ENCODE measurements at places on chromosomes 1 and 21.

DNA sequence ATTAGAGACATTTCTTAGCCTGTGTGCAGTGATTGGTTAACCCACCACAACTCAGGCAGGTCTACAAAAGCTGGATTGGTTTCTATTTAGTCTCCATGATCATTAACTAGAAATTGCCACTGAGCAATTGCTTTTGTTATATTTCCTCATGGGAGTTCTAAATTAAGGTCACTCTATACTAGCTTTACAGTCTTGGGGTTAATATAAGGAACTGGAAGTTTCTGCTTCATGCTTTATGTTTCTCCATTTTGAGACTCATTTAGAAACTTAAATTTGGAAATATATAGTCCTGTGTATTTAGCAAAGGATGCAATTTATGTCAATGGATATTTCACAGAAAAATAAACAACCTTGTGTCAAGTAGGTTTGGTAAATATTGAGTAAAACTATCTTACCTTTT, 137.5 kb downstream of the HLX start:
- DNase-seq: no peak

DNA sequence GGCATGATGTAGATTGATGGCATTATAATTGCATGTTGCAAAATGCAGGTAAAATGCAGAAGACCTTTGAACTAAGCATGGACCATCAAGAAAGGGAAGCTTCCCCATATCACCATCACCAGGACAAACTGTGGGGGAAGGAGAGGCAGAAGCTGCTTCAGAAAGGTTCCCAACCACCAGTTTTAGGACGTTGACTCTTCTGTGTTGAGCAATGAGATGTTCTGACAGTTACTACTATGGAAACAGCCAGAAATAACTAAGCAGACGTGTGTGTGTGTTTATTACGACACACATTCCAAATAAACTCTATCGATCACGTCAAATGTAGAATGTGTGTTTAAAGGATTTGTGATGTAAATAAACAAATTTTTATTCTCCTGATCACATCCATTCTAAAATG, 110.2 kb upstream of the PLD5 start:
- no peak for DNase-seq

- DNase-seq: no peak
These were observed 7.3 kb downstream of the SH2D1B start for GRCh38 chr1:162404550-162405160.

DNA sequence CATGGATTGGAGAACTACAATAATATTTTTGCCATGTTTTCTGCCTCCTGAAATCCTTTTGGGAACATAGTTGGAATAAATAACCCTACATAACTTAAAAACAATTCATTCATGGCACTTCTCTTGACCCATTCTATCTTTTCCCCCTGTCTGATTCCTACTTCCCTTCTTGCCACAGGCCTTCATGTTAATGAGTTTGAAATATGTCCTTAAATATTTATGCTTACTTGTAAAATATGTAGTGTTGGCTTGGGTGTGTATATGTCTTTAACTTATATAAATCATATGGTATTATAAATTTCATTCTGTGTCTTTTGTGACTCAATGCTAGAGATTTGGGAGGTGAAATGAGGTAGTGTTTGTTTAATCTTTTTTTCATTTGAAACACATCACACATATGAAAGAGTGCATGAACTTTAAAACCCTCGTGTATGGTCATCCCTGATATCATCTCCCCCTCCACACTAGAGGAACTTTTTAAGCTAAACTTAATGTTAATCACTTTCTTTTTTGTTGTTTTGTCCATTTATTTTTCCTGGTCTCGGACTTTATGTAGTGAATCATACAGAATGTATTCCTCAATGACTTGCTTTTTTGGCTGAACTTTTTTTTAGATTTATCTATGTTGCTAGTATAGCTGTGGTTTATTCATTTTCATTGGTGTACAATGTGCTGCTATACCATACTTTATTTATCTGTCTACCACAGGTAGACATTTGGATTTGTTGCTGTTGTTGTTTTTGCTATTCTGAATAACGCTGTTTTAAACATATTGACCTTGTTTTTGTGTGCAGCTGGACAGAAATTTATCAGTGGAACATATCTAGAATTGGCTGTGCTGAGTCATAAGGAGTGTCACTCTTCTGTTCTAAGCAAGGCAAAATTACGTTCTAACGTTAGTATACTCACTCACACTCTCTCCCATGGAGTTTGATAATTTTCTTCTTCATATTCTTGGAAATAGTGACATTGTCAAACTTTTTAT, 441.6 kb downstream of the PLPP3 start:
- DNase-seq: no peak

DNA sequence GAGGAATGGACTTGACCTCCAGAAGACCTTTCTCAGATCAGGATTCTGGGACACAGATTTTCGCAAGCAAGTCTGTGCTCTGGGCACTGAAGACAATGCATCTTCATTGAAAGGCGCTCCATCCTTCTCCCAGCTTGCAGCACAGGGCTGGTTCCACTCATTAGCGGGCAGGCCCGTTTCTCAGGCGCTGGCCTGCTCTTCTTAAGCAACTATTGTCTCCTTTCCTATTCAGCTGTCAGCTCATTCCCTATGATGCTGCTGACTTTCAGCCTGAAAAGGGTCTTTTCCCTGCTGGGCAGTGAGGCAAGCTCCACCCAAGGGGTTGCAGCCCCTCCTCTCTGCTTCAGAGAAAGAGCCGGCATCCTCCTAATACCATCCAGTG, 91.9 kb upstream of the PLXNA2 start:
- no peak for DNase-seq

GRCh38 chr1:7595336-7595735, 175.8 kb upstream of the VAMP3 start:
- no peak for DNase-seq

DNA sequence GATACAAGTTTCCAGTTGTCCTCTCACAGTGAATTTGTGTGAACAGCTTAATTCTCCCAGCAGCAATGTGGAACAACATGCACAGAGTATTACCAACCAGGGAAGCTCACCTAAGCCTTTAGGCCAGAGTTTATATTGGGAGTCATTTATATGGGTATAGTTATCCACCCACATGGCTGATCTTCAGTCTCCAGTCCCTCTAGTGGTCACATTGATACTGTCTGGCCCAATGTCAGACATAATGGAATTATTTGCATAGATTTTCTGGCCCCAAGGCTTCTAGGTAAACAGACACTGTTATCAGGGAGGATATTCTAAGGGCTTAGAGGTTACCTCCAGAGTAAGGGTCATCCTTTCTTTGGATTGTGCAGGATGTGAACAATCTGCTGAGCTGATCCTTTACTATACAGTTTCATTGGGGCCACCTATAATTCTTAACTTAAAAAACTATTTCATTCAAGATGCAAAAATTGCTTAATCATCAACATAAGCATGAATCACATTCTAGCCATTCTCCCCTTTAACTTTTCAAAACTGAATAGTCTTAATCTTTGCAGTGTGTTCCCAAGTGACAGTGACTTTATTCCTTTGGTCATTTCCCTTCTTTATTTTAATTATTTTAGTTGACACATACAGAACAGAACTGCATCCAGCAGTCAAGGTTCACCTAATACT, 210.9 kb downstream of the LTN1 start:
- DNase-seq: no peak

DNA sequence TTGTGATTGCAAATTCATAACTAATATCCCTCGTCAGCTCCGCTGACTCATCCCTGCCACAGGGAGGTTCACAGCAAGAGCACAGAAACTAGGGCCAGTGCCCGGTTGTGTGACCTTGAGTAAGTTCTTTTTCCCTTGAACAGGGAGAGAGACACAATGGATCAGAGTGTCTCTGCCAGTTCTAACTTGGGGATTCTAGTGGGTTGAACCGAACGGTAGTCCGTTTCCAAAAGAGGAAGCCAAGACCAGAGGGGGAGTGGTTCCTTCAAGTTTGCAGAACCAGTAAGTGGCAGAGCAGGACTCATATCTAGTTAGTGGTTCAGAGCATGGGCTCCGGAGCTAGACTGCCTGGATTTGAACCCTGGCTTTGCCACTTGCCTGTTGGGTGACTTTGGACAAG, 4.9 kb upstream of the SHISA4 start:
- no peak for DNase-seq

DNA sequence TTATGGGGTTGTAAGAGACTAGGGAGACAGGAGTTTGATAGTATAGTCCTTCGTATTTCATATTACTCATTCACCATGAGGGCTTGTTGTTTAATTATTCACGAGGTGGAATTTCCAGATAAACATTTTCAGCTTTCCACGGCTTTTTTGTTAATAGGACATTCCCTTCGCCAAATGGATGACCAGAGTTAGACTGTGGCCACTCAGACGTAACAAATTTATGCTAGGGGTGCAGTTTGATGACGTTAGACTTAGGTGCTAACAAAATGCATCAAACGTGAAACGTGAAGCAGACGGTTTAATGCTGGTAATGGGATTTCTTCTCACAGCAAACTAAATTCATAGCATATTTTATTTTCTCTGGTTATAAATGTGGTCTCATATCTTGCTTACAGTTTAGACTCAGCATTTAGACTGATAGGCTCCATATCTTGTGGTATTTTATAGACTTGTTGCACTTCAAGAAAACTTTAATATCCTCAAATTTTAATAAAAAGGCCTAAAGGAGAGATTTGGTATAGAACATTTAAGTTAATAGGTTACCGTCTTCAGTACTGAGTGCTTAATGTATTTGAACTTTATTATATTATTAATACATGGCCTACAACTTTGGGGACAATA, 2.3 kb downstream of the DHX9 start:
- DNase-seq: no peak

DNA sequence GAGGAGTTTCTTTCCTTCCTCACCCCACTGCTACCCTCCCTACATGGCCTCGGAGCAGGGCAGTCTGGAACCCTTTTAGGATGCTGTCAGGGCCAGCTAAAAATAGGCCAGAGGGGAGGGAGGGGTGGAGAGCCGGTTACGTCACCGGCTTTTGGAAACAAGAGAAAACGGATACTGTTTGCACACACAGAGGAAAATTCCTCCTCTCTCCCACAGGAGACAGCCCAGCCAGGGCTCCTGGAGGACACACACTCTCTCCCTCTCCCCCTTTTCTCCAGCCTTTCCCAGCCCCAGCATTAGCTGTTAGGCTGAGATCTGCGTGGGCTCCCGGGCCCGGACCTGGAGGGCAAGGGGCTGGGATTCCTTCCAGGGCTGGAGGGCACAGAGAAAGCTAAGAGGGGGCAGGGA, 20.0 kb upstream of the ALDH4A1 start:
- DNase-seq: peak; percentile 96

DNA sequence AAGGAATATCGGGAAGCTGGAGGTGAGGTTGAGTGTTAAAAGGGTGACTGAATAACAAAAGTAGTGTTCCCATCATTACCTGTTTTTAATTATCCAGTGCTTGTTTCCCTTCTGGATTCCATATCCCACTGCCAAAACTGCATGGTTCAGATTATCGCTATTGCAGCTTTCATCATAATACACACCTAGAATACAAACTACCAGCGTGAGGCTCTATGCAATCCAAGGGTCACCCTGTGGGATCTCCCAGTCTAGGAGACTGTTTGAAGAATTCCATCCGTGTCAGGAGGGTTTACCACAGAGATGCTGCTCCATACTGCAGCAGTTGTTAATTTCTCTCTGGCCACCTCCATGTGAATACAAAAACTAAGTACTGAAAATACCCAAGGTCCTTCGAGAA, 9.0 kb downstream of the CTSK start:
- no peak for DNase-seq

- DNase-seq: no peak
These were observed 127.2 kb upstream of the GREM2 start for GRCh38 chr1:240739139-240739538.

- DNase-seq: no peak
These were observed 36.7 kb upstream of the COP1 start for GRCh38 chr1:176243746-176244145.

DNA sequence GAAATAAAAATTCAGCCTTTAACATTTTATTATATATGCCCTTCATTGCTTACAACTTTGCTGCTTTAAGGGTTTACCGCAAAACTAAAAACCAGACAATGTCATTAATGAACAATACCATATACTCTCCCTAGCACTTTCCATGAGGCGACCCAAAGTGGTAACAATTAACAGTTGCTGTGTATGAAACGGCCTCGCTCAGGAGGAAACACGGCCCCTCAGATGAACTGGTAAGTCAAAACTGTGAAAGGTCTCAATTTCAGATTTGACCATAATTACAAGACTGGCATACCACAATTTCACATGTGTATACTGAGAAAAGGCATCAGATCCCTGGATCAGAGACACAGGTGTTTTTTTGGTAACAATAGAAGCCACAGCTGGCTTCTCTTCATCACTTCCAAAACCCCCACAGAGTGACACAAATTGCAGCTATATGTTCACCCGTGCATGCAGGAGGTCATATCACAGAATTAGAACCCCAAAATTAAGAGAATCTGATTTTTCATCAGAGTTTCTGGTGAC, 611.9 kb upstream of the ADAMTS5 start:
- DNase-seq: no peak

DNA sequence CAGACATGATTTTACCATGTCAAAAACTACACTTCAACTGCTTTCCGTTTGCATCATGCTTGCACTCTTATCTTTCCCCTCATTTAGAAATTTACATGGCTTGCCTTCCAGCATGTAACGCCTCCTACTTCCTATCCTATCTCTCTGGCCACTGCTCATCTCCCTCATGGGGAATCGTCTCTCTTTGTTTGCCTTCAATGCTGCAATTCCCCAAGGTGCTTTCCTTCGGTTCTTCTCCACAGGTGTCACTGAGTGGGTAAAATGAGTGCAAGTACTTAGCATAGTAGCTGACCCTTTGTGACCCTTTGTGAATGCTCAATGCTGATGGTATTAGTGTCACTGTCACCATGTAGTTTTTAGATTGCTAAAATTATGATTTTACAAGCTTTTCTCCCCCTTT, 63.1 kb downstream of the APP start:
- DNase-seq: no peak

- DNase-seq: no peak
These were observed 3.0 kb downstream of the ATP2B4 start for GRCh38 chr1:203629507-203630082.

- no peak for DNase-seq
These were observed 276.0 kb downstream of the MRPL39 start for GRCh38 chr21:25331286-25331685.

DNA sequence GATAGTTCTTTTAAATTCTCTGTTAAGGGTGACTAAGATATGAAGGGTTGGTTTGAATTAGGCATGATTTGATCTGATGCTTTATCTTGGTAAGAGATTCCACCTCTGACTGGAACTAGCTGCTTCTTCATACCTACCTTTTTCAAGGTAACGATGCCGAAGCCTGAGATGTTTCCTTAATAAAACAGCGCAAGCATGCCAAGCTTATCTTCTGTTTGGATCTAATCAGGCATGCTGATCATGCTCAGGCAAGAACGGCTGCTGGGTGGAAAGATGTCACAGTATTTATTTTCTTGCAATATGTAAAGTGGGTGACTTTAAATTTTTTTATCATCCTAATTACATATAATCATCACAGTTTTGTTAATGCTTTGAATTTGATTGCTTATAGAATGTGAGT, 148.7 kb downstream of the ADGRL2 start:
- DNase-seq: no peak

- no peak for DNase-seq
These were observed 144.0 kb upstream of the ZNF648 start for GRCh38 chr1:182205351-182206022.

- no peak for DNase-seq
These were observed 3.1 kb upstream of the BCL10 start for GRCh38 chr1:85279458-85280080.

- DNase-seq: no peak
These were observed 1195.6 kb upstream of the ADGRL4 start for GRCh38 chr1:80202118-80202517.

- DNase-seq: no peak
These were observed 132.8 kb downstream of the GLIS1 start for GRCh38 chr1:53606197-53606596.
